CD4-positive, alpha-beta T cell (primary cell): ENCODE measurements at places on chromosomes 4 and X. TPM values are rescaled to one million over a fixed set of nuclear protein-coding genes. Genes with fewer than 3 reads are reported as not detected.

CXCL1 gene
- not detected for total RNA-seq

USP17L13 gene
- total RNA-seq = not detected

CHRDL1 gene
- not detected for total RNA-seq

TBC1D8B gene
- total RNA-seq = 0.22 TPM

DCAF12L1 gene
- total RNA-seq = not detected

RAP1GDS1 gene
- 25.2 TPM for total RNA-seq

CSAG3 gene
- not detected for total RNA-seq

RBM46 gene
- total RNA-seq = not detected

MAP7D2 gene
- total RNA-seq = 0.17 TPM

DIPK2B gene
- total RNA-seq = not detected

TKTL1 gene
- total RNA-seq = 2.3 TPM

SPANXA1 gene
- not detected for total RNA-seq

PI4K2B gene
- 7.0 TPM for total RNA-seq

CD38 gene
- 9.9 TPM for total RNA-seq

ACE2 gene
- not detected for total RNA-seq

WDR1 gene
- 198 TPM for total RNA-seq

BEX5 gene
- 12.4 TPM for total RNA-seq

RHOH gene
- total RNA-seq = 317 TPM

CXCL11 gene
- not detected for total RNA-seq
